Prostate gland (tissue), 2 donors: ENCODE measurements at places on chromosomes 3 and 15. TPM values are rescaled to one million over a fixed set of nuclear protein-coding genes. Genes with fewer than 3 reads are reported as not detected.
A peak's percentile ranks its signal among the peaks of the same experiment; 100 is the strongest.

DNA sequence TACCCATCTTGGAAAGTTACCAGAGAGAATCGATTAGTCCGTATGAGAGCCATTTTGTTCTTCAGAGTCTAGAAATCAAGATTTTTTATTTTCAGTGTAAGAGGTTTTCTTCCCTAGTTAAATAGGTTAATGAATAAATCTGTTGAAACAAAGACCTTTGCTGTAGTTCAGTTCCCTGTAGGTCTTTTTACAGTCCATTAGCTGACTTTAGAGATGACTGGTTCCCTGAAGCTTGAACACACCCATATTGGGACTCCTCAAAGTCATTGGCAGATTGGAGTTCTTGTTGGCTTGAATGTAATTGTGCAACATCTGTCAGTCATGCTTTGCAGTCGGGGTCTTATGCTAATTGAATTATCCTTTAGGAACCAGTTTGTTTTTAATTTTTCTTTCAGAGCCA is 45.3 kb downstream of the SEMA6D start:
- no peak overlapping the region for H3K4me3 ChIP-seq
- no peak overlapping the region for H3K27ac ChIP-seq
- no peak for DNase-seq

DNA sequence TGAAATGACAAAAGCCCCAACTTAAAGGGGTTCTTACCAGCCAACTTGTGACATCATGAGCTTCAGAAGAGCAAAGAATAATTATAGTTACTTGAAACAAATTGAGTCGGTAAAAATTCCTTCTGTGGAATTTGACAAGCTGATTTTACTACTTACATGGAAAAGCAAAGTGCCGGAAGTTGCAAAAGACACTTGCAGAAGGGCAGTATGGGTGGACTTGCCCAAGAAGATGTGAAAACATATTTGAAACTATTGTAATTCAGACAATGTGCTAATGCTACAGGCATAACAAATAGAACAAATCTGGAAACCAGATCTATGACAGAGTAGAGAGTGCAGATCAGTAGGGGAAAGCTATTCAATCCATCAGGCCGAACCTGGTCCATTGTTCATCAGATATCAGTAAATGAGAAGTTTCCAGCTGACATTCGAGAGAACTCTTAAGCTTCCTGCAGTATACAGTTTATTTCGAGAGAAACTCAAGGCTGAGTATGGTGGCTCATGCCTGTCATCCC is 2.5 kb upstream of the KIF7 start:
- H3K36me3 ChIP-seq: no peaks in the 10 kb centered on the region
- no peak for DNase-seq
- H3K27ac ChIP-seq: no peak overlapping the region
- H3K27me3 ChIP-seq: no peaks in the 10 kb centered on the region

DNA sequence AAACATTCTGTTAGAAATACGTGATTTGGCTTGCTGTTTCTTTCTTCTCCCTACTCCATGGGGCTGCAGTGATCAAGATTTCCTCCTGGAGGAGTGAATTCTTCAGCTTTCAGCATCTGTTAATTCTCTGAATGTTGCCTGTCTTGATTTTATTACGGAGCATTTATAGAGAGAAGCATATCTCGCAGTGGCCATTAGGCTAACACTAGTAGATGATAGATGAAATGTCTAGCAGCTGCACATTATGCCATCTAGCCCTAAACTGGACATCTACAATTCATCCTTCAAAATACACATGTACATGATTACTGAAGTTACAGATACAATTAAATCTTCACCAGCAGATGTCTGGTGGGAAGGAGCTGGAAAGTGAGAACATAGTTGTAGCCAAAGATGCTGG is 769.8 kb upstream of the NECTIN3 start:
- H3K4me3 ChIP-seq: no peak overlapping the region
- no peaks in the 10 kb centered on the region for H3K27me3 ChIP-seq
- no peak for DNase-seq
- no peaks in the 10 kb centered on the region for H3K36me3 ChIP-seq
- no peaks in the 10 kb centered on the region for H3K4me1 ChIP-seq

DNA sequence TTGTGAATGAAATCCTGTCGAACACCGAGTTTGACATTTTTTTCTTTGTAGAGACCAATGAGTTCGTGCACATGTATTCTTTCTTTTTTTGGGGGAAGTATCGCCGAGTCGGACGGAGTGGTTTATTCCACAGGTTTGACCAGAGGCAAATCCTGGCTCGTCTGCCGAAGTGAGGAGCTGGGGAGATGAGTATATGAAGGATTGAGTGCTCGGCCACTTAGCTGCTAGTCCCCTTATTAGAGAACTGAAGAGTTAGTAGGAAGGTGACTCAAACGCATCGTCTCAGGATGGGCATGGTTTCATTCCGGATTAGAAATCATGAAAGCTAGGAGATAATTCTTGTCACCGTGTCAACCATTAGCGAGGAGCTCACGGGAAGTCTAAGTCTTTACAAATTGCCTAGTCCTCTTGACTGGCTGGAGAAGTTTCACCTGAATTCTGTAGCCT is 154.7 kb upstream of the GOLIM4 start:
- H3K4me3 ChIP-seq: peak overlapping the region; percentile 33
- no peaks in the 10 kb centered on the region for H3K27me3 ChIP-seq

DNA sequence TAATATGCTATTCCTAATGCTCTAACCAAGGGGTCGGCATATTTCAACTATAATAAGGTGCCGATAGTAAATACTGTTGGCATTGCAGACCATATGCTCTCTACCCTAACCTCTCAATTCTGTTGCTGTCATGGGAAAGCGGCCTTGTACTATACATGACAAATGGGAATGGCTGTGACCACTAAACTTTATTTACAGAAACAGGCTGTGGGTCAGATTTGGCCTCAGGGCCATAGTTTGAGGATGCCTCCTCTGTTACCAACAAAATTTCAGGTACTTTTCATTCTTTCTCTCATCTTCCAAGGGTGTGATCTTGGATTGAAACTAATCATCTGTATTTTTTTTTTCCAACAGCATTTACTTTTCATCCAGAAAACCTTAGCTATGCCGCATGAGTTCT is 242.0 kb downstream of the MAGI1 start:
- DNase-seq: no peak
- no peaks in the 10 kb centered on the region for H3K27me3 ChIP-seq
- H3K27ac ChIP-seq: no peak overlapping the region
- no peaks in the 10 kb centered on the region for H3K36me3 ChIP-seq

- no peaks in the 10 kb centered on the region for H3K36me3 ChIP-seq
- H3K4me3 ChIP-seq: no peak overlapping the region
- H3K27ac ChIP-seq: no peak overlapping the region
- no peaks in the 10 kb centered on the region for H3K27me3 ChIP-seq
- DNase-seq: no peak
These were observed 71.4 kb downstream of the TFDP2 start for GRCh38 chr3:142077859-142078500.

DNA sequence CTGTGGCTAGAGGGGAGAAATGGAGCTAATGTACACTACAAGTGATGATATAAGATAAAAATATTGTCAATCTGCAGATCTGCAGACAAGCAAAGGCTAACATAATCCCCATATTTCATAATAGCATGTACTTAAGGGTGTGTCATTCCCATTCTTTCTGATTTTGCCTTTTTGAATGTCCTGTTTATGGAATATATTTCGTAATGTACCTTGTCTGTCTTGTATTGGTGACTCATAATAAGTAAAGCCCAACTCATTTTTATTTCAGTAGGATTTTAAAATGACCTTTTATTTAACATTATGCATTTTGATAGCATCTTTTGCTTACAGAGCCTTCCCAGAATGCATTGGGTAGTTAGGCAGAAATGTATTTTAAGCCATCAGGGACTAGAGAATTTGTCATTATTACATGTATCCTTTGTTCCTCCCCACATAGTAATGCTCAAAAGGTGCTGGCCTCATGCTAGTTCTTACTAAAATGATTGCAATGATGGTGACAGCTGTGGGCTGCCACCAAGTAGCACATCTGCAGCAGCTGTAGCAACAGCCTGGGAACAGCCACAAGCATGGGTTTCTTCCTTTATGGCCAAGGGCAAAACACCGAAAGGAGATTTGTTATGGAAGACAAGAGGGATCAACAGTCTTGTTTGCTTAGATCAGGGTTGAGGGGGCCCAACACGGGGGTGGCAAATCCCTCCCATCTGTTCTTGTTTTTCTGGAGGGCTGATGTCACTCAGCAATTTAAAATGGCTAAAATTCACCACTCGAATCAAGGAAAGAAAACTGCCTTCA is 188.5 kb downstream of the CADPS start:
- no peaks in the 10 kb centered on the region for H3K36me3 ChIP-seq
- no peaks in the 10 kb centered on the region for H3K27me3 ChIP-seq
- no peak overlapping the region for H3K4me3 ChIP-seq
- no peak overlapping the region for H3K27ac ChIP-seq
- no peaks in the 10 kb centered on the region for H3K4me1 ChIP-seq
- no peak for DNase-seq

DNA sequence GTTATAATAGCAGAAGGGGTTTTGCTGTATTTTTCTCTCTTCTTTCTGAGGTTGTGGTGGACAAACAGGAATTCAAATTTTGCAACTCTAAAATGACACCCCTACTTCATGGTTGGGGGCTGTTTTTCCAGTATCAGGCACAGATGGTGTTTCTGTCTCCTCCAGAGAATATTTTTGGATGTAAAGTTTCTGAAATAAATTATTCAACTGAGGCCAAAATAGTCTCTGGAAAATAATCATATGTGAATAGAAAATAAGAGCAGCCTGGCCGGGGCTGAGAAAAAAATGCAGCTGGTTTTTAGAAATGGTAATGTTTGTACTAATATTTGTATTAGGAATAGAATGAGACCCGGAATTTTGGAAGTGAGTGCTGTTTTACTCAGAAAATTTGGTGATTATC is 121.3 kb upstream of the ADAMTS9 start:
- no peaks in the 10 kb centered on the region for H3K27me3 ChIP-seq
- H3K36me3 ChIP-seq: no peaks in the 10 kb centered on the region
- no peak for DNase-seq
- no peak overlapping the region for H3K4me3 ChIP-seq

DNA sequence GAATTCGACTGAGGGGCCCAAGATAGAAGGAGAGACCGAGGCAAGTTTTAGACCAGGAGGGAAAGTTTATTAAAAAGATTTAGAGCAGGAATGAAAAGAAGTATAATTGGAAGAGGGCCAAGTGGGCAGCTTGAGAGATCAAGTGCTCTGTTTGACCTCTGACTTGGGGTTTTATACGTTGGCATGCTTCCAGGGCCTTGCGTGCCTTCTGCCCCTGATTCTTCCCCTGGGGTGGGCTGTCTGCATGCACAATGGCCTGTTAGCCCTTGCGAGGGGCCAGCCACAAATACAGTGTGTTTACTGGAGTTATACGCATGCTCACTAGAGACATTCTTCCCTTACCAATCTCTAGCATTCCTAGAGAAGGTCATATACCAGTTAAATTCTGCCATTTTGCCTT is 70.7 kb upstream of the LARS2 start:
- no peak overlapping the region for H3K4me3 ChIP-seq
- no peaks in the 10 kb centered on the region for H3K4me1 ChIP-seq
- no peak overlapping the region for H3K27ac ChIP-seq
- no peak for DNase-seq
- no peaks in the 10 kb centered on the region for H3K36me3 ChIP-seq

- no peak overlapping the region for H3K4me3 ChIP-seq
- no peak overlapping the region for H3K27ac ChIP-seq
- no peaks in the 10 kb centered on the region for H3K27me3 ChIP-seq
- no peak for DNase-seq
- no peaks in the 10 kb centered on the region for H3K36me3 ChIP-seq
These were observed 2.8 kb downstream of the TBC1D23 start for GRCh38 chr3:100263583-100263982.

DNA sequence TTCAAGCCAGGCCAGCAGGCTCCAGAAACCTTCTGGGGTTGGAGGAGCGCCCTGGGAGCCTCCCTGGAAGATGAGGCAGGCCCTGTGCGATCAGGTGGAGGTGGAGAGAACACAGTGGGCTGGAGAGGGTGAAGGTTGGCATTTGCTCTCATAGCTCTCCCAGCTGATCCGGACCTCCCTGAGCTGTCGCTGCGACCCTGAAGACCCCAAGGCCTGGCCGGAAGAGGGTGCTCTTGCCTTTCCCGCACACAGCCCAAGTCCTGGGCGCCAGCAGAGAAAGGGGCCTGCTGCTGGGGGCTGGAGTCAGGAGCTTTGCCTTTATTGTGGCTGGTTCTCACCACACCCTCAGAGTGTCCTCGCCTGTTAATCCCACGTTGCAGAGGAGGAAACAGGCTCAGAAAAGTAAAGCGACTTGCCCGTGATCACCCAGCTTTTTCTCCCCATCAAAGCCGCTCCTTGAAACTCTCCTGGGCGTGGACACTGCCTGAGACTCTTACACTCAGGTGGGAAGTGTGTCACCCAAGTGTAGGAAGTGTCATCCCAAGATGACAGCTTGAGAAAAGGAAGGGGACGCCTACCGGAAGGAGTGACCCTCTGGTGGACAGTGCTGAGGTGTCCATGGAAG is 8.6 kb upstream of the RPL29 start:
- H3K27me3 ChIP-seq: no peaks in the 10 kb centered on the region
- no peak for DNase-seq
- H3K36me3 ChIP-seq: no peaks in the 10 kb centered on the region
- H3K4me1 ChIP-seq: peaks cover 4% of the 10 kb centered on the region
- no peak overlapping the region for H3K27ac ChIP-seq
- no peak overlapping the region for H3K4me3 ChIP-seq

- DNase-seq: no peak
- H3K27ac ChIP-seq: no peak overlapping the region
- H3K27me3 ChIP-seq: no peaks in the 10 kb centered on the region
- H3K36me3 ChIP-seq: no peaks in the 10 kb centered on the region
These were observed 55.9 kb upstream of the C3orf80 start for GRCh38 chr3:160169139-160169976.

- H3K36me3 ChIP-seq: no peaks in the 10 kb centered on the region
- no peaks in the 10 kb centered on the region for H3K27me3 ChIP-seq
- H3K4me3 ChIP-seq: no peak overlapping the region
- H3K27ac ChIP-seq: no peak overlapping the region
- H3K4me1 ChIP-seq: no peaks in the 10 kb centered on the region
These were observed 75.8 kb downstream of the STXBP5L start for GRCh38 chr3:120983841-120984240.

GRCh38 chr15:64611085-64611725 is 150.8 kb downstream of the ZNF609 start:
- H3K27me3 ChIP-seq: no peaks in the 10 kb centered on the region
- H3K36me3 ChIP-seq: no peaks in the 10 kb centered on the region
- no peaks in the 10 kb centered on the region for H3K4me1 ChIP-seq
- no peak for DNase-seq

EHHADH gene
- 17.9 TPM for total RNA-seq

GOLGA6A gene
- 4.4 TPM for total RNA-seq

PROK2 gene
- total RNA-seq: not detected

TGM4 gene
- 2,264 TPM for total RNA-seq

SLC12A8 gene
- total RNA-seq: 6.5 TPM

PP2D1 gene
- total RNA-seq: 0.97 TPM

SELENOT gene
- total RNA-seq: 123 TPM

FAM3D gene
- 4.7 TPM for total RNA-seq

ZMYND10 gene
- 1.6 TPM for total RNA-seq

GPR15 gene
- not detected for total RNA-seq

FAM107A gene
- 54.5 TPM for total RNA-seq

CHRFAM7A gene
- 16.4 TPM for total RNA-seq
